ENCODE measurements at places on chromosomes 3 and 15.

- DNase-seq = no peak
Measured at GRCh38 chr3:134038071-134038491, 8.4 kb upstream of the SLCO2A1 start.

- no peak for DNase-seq
Measured at GRCh38 chr3:15958692-15959433, 161.1 kb upstream of the ANKRD28 start.

DNA sequence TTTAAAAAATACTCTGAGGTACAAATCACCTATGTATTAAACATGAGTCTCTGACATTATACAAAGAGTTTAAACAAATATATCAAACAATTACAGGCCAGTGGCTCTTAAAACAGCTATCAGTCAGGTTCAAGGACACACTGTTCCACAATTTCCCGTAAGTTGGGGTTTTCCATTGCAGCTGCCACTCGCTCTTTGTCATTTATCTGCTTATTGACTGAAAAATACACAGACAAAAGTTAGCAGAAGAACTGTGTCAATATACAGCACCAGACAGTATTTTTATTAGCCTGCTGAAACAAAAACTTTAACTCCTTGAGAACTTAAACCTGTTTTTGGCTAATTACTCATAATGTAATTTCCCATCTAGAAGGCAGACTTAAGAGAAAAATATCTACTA is 20.8 kb downstream of the CIAO2A start:
- DNase-seq = no peak

DNA sequence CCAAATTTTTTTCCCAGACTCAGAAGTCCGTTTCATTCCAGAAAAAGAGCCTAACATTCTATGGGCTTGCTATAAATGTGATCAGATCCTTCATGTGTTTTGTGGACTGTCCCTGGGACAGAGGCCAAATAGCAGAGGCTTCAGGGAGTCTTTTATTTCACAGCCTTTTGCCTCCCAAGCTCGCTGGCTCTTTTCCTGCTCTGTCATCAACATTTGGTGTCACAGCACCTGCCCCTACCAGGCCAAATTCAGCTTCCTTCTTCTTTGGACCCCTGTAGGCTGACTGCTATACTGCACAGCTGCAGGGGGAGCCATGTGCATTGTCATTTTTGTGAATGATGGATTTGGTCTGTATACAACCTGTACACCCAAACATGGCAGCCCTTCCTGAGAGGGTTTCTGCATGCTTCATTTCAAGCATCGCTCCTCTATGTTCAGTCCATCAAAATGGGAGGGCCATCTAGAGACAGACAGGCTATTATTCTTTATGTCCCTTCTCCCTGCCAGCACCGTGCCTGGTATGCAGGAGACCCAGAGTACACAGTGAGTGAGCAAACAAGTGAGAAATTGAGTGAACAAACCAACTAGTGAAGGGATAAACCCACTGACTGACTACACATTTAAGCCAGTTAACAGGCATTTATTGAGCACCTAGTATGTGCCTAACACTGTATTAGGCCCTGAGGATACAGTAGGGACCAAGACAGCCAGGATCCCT is 17.9 kb upstream of the RPP14 start:
- DNase-seq = no peak

Measured in LoVo (cell line).